ENCODE measurements at places on chromosomes 3 and 15. TPM values are rescaled to one million over a fixed set of nuclear protein-coding genes. Genes with fewer than 3 reads are reported as not detected.
A peak's percentile ranks its signal among the peaks of the same experiment; 100 is the strongest.

GRCh38 chr3:67558426-67558825 lies 96.0 kb downstream of the SUCLG2 start:
- no peak for DNase-seq
- no peak overlapping the region for H3K4me3 ChIP-seq
- no peaks in the 10 kb centered on the region for H3K27me3 ChIP-seq

DNA sequence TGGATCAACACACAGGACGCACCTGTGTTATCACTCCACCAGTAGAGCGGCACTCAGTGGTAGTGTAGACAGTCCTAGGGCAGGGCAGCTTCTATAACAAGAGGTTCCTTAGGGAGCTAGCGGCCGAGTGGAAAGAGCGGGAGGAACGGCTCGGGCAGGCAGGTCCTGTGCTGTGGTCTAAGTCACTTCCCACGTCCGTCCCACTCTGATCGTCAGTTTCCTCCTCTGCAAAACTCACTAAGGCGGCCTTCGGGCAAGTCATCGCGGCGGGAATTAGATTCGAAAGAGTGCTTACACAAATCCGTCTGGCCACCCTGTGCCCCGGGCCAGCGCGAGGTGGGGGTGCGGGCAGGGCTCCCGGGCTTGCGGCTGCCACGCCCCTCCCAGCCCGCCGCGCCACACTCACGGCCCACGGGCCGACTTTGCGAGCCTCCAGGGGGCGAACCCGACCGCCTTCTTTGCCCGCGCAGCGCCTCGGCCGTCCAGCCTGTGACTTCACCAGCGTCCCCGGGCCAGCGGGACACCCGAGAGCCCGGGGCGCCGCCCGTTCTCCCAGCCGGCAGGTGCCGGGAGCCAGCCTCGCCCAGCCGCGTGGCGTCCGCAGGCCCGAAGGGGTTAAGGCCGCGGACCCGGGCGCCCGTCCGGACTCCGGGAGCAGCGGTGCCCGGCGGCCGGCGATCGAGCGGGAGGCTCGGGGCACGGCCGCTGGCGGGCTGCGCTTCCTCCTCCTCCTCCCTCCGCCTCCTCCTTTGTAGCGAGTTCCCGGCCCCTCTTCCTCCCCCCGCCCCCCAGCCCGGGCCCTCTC lies 416 bp upstream of the CORO2B start:
- no peaks in the 10 kb centered on the region for H3K36me3 ChIP-seq
- H3K27me3 ChIP-seq, result no peaks in the 10 kb centered on the region
- H3K4me3 ChIP-seq, result peak overlapping the region; percentile 71
- H3K4me1 ChIP-seq, result no peaks in the 10 kb centered on the region

DNA sequence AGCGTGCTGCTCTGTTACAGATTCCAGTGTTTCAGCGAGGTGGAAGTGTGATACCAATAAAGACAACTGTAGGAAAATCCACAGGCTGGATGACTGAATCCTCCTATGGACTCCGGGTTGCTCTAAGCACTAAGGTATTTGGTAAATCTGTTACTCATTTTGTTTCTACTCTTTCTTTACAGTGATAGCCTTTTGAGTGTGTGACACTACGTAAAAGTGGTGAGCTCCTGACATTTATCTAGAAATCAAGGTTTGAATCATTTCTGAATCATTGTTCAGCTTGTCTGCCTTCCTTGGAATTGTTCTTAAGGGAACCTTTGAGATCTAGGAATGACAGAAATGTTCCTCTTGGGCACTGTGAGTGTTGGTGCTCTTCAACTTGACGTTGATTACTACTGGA lies 11.2 kb upstream of the CAPN3 start:
- no peak for DNase-seq
- H3K4me1 ChIP-seq, result no peaks in the 10 kb centered on the region
- no peak overlapping the region for H3K4me3 ChIP-seq
- no peaks in the 10 kb centered on the region for H3K36me3 ChIP-seq

CFAP100 gene
- total RNA-seq, result not detected

DNA sequence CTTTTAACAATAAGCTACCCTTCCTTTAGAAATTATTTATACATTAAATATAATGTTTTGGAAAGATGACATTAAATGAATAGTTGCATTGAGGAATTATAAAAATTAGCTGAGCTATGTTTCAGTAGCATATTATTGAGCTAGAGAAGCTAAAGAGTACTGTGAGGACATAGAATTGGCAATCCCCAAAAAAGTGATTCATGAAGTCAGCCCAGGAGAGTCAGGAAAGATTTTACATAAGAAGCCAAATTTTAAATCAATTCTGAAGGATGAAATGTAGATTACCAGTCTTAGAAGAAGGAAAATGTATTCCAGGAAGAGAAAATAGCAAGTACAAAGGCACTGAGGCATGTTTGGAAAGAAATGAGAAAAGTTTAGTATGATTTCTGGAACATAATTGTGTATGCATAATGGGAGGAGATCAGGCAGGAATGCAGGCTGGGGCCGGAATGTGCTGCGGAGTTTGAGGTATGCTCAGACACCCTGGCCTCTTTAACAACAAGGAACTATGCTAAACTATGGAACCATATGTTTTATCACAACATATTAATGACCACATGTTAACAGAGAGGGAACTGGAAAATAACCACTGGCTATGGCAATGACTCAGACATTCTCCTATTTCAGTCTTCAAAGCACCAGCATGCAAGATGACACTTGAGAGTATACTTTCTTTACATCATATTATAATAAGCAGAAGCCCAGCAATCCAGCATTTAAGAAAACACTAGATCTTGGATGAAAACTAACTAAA lies 103.3 kb upstream of the COL8A1 start:
- H3K27ac ChIP-seq, result no peak overlapping the region
- no peaks in the 10 kb centered on the region for H3K27me3 ChIP-seq
- DNase-seq, result no peak
- no peaks in the 10 kb centered on the region for H3K36me3 ChIP-seq
- no peak overlapping the region for H3K4me3 ChIP-seq
- no peaks in the 10 kb centered on the region for H3K4me1 ChIP-seq

DNA sequence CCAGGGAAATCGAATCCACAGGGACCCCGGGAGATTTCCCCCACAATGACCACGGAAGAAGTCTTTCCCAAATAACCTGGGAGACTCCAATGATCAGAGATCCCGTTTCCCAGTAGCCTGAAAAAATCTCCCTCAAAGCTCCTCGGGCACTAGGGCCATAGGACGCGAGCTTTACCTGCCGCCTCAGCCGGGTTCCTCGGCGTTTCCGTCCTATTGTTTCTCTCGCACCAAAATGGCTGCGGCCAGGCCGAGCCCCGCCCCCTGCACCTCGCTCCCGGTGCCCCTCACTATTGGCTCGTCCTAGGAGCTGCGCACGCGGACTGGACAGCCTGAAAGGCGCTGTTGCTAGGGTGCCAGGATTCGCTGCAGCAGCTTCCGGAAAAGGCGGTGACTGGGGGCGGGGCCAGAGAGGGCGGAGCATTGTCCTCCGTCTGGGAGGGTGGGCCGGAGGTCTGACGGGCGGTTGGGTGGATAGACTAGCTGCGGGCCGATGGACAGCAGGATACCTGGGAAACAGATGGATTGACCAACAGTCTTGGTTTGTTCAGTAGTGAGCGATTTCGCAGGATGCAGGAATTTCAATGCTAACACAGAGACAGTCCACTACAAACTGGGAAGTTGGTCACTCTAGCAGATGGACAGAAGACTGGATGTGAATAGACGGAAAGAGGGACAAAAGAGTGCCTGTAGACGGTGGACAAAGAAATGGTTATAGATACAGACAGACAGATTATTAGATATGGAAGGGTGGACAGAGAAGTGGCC lies at the start of gene IP6K2:
TSS of gene IP6K2 (minus strand) at position 240 of the 765 bp plus-strand sequence. CDS start 21,930 bp downstream, outside the sequence.
- H3K27me3 ChIP-seq, result no peaks in the 10 kb centered on the region
- H3K4me3 ChIP-seq, result peak within 1 kb of the TSS; percentile 77
- H3K36me3 ChIP-seq, result no peaks in the 10 kb centered on the region
- H3K27ac ChIP-seq, result peak within 1 kb of the TSS; percentile 87
- peaks cover 8% of the 10 kb centered on the region for H3K4me1 ChIP-seq

FURIN gene
- total RNA-seq, result 48.5 TPM

- H3K27ac ChIP-seq, result peak overlapping the region; percentile 30
- H3K4me3 ChIP-seq, result no peak overlapping the region
Observed at GRCh38 chr3:50121072-50122032, 32.6 kb downstream of the RBM5 start.

IL17RD gene
- total RNA-seq, result 3.0 TPM

DVL3 gene
- 36.1 TPM for total RNA-seq

CFAP92 gene
- total RNA-seq, result 1.4 TPM

CHST13 gene
- not detected for total RNA-seq

GRCh38 chr15:61518191-61518950 lies 289.3 kb upstream of the RORA start:
- no peaks in the 10 kb centered on the region for H3K27me3 ChIP-seq
- DNase-seq, result no peak
- H3K4me3 ChIP-seq, result no peak overlapping the region
- H3K27ac ChIP-seq, result no peak overlapping the region
- no peaks in the 10 kb centered on the region for H3K4me1 ChIP-seq

- H3K4me3 ChIP-seq, result no peak overlapping the region
- no peak overlapping the region for H3K27ac ChIP-seq
- no peaks in the 10 kb centered on the region for H3K36me3 ChIP-seq
Observed at GRCh38 chr3:13139471-13140065, 66.3 kb upstream of the IQSEC1 start.

DNA sequence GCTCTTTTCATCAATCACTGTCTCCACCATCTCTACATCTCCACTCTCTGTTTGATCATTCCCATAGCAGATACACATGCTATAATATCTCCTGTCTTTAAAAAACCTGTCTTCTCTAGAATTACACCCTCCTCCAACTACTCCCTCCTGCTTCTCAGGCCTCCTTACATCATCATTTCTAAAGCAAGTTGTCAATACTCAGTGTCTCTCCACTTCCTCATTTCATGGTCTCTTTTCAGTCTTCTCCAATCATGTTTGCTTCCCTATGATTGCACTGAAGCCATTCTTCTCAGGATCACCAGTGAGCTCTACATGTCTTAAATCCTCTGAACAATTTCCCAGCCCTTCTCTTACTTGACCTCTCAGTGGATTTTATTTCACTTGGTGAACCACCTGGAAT lies 87.0 kb upstream of the ZNF280D start:
- no peaks in the 10 kb centered on the region for H3K27me3 ChIP-seq
- no peak overlapping the region for H3K4me3 ChIP-seq
- H3K36me3 ChIP-seq, result no peaks in the 10 kb centered on the region

GRCh38 chr3:171822431-171823106 lies 12.3 kb upstream of the PLD1 start:
- no peaks in the 10 kb centered on the region for H3K27me3 ChIP-seq
- H3K4me1 ChIP-seq, result no peaks in the 10 kb centered on the region

- H3K27ac ChIP-seq, result no peak overlapping the region
- DNase-seq, result no peak
- H3K4me1 ChIP-seq, result no peaks in the 10 kb centered on the region
- no peaks in the 10 kb centered on the region for H3K36me3 ChIP-seq
Observed at GRCh38 chr15:73655724-73656123, 22.5 kb upstream of the NPTN start.

AGTR1 gene
- total RNA-seq, result 77.9 TPM

TM4SF18 gene
- total RNA-seq, result 7.2 TPM

DNA sequence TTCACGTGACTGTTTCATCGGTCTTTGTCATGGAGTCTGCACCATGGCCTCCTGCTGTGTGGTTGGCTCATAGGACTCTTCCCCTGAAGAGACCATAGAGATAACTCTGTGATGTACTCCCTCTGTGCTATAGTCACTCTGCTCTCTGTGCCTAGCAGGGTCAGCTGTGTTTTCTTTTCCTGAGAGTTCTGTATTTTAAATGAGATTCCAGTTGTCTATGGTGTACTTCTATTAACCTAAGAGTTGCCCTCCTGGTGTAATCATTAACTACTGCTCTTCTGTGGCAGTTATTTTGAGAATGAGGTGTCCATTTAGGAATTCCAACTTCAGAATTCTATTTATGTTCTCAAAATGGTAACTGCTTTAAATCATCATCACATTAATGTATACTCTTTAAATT lies 114.5 kb upstream of the ARPP21 start:
- H3K4me1 ChIP-seq, result no peaks in the 10 kb centered on the region
- H3K27ac ChIP-seq, result no peak overlapping the region
- no peaks in the 10 kb centered on the region for H3K36me3 ChIP-seq
- no peak for DNase-seq
- H3K27me3 ChIP-seq, result no peaks in the 10 kb centered on the region

PTH1R gene
- total RNA-seq, result 38.2 TPM
